ENCODE measurements at places on chromosomes 7 and 10.

- no peak for DNase-seq
These were observed 327.4 kb downstream of the RPS24 start for GRCh38 chr10:78361031-78361430.

GRCh38 chr7:27133409-27134231, 3.1 kb upstream of the HOXA4 start:
- no peak for DNase-seq

GRCh38 chr10:49619613-49620012, 5.8 kb downstream of the CHAT start:
- no peak for DNase-seq

DNA sequence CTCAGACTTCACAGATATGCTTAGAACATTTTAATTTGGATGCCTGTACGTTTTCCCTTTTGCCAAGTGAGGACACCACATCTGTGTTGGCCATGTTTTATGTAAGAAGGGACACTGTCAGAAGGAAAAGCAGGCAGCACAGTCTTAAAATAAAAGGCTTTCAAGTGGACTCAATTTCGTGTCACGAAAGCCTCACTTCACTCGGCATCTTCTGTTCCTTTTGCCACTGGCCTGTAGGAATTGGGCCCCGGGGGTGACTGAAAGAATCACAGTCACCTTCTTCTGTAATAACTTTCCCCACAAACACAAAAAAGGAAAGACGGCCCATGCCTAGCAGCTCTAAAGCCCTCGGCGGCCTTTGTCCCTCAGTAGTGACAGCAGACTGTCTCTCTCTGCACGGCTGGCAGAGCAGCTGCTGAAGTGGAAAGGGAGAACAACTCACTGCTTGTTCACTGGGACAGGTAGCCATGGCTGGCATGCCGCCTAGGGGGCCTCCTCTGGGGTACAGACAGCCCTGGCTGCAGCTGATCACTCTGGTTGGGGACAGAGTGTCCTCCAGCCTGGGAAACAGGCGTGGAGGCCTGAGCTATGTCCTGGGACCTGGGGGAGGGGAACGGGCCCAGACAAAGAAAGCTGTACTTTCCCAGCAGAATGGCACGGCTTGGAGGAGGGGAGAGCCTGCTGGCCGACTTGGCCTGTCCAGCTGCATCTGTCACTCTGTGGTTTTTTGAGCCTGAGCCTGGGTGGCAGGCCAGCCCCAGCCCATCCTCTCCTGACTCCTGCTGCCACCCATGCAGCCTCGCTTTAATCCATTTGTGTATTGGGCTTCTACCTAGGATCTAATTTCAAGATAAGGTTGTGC, 4.4 kb downstream of the RASSF4 start:
- DNase-seq = peak; percentile 33

DNA sequence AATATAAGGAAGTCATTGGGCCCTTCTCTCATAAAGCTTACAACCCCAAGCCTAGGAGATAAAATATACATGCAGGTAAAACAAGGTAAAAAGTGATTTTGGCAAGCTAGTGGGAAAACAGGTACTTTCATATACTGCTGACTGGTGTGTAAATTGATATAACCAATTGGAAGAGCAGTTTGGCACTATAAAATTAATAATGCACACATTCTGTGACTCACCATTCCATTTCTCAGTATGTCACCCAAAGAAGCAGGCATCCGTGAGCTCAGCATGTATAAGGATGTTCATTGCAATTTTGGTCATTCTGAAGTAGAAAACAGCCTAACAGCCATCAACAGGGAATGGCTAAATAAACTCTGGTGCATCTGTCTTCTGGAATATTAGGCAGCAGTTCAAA, 2.9 kb downstream of the MACROH2A2 start:
- no peak for DNase-seq

GRCh38 chr10:124545351-124546054, 83.9 kb downstream of the LHPP start:
- DNase-seq = peak; percentile 49

DNA sequence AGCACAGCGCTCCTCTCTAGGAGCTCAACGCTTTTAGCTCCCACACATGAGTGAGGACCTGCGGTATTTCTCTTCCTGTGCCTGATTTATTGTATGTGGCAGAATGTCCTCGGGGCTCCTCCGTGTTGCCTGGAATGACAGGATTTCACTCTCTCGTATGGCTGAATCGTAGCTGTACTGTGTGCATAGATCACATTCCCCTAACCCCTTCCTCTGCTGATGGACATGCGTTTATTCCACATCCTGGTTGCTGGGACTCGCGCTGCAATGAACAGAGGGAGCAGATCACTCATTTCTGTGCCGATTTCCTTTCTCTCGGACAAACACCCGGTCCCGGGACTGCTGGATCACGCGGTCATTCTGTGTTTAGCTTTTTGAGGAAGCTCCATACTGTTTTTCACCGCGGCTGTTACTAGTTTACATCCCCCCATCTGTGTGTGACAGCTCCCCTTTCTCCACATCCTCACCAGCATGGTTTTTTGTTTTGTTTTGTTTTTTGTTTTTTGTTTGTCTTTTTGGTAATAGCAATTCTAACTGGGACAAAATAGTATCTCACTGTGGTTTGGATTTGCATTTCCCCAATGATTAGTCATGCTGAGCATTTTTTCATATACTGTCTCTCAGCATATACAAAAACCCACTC, 76.3 kb downstream of the FOXL3 start:
- no peak for DNase-seq

DNA sequence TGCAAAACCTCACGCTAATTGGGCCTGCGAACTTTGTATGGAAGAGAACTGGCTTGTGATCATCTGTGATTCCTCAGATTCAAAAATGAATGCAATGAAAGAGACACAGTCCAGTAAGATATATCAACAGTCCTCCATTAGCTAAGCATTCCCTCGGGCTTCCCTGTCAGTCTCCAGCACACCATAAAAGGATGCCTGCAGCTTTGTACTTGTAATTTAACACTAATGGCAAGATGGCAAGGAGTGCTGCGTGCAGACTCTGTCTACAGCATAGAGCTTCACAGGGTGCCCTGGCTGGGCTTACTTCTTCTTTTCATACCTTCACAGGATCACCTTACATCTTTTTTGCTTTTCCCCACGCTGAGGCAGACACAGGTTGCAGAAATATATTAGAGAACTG, 200.0 kb downstream of the GFRA1 start:
- no peak for DNase-seq

DNA sequence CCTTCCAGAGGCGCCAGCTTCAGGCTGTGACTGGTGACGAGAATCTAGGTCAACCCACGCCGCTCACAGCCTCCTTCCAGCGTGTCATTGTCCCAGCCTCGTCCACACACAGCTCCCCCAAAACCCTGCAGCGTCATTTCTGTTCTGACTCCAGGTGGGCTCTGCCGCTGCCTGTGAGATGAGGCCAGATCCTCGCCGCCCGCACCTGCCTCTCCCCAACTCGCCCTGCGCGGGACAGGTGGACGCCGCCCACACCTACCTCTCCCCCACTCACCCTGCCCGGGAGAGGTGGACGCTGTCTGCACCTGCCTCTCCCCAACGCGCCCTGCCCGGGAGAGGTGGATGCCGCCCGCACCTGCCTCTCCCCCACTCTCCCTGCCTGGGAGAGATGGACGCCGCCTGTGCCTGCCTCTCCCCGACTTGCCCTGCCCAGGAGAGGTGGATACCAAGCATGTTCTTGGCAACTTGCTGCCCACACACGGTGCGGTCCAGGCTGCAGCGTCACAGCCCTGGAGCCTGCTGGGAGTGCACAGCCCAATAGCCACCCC, 32.0 kb upstream of the CFAP46 start:
- DNase-seq = no peak

GRCh38 chr7:85186083-85186520, 754 bp downstream of the SEMA3D start:
- peak; percentile 69 for DNase-seq

GRCh38 chr7:135076882-135077281, 71.0 kb upstream of the TMEM140 start:
- no peak for DNase-seq
